ENCODE measurements at places on chromosomes 7 and 10. TPM values are rescaled to one million over a fixed set of nuclear protein-coding genes. Genes with fewer than 3 reads are reported as not detected.

Gene ZNF248
- 18.4 TPM for total RNA-seq

Gene DDC
- total RNA-seq, result 0.35 TPM

DNA sequence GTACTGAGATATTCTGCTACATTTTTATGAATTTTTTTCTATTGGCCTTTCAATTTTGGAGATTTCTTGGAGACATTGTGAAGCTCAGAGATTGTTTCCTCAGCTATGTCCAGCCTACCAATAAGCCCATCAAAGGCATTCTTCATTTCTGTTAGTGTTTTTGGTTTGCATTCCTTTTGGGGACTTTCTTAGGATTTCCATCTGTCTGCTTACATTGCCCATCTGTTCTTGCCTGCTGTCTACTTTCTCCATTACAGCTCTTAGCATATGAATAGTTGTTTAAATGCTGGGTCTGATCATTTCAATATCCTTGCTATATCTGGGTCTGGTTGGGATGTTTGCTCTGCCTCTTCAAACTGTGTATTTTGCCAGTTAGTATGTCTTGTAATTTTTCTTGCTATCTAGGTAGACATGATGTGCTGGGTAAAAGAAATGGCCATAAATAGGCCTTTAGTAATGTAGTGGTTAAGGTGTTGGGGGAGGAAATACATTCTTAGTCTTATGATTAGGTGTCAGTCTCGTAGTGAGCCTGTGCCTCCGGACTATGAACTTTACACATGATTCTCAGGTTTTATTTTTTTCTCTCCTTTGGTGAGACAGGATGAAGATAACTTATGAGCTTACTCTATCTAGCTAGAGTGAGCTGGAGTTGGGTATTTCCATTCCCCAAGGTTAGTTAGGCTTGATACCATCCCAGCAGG is 32.6 kb upstream of the NME8 start:
- no peak overlapping the region for H3K4me3 ChIP-seq
- no peak overlapping the region for H3K27ac ChIP-seq
- H3K36me3 ChIP-seq, result no peaks in the 10 kb centered on the region
- H3K4me1 ChIP-seq, result no peaks in the 10 kb centered on the region
- no peak for DNase-seq
- H3K27me3 ChIP-seq, result no peaks in the 10 kb centered on the region

GRCh38 chr7:134396031-134396430 is 62.9 kb downstream of the AKR1B1 start:
- no peaks in the 10 kb centered on the region for H3K36me3 ChIP-seq
- peaks cover 3% of the 10 kb centered on the region for H3K4me1 ChIP-seq
- no peak for DNase-seq
- no peak overlapping the region for H3K4me3 ChIP-seq
- no peaks in the 10 kb centered on the region for H3K27me3 ChIP-seq

DNA sequence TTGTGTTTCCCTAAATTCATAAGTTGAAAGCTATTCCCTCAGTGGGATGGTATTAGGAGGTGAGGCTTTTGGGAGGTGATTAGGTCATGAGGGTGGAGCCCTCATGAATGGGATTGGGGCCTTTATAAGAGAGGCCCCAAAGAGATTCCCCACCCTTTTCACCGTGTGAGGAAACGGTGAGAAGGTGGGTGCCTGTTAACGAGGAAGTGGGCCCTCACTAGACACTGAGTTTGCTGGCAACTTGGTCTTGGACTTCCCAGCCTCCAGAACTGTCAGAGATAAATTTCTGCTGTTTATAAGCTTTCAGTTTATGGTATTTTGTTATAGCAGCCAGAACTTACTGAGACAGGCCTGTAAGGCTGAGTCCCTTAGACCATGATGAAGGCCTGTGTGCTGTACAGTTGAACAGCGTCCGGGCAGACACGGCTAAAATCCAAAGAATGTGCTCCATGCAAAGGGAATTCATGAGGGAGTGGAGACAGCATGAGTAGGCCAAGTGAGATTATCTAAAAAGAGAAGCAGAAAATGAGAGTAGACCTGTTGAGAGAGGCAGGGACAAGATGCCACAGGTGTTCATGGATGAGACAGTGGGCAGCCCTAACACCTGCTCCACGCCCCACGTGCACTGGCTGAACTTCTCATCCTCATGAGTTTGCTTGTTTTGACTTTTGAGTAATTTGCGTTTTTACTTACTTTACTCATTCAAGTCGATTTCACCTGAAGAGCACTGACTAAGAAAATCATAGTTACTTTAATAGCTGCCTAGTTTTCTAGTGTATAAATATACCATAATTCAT is 66.9 kb upstream of the SFMBT2 start:
- H3K4me1 ChIP-seq, result peaks cover 1% of the 10 kb centered on the region
- H3K27ac ChIP-seq, result no peak overlapping the region
- no peak for DNase-seq
- no peaks in the 10 kb centered on the region for H3K36me3 ChIP-seq
- H3K27me3 ChIP-seq, result no peaks in the 10 kb centered on the region

Gene EFCAB10
- total RNA-seq, result not detected

Gene HOXA4
- 2.3 TPM for total RNA-seq

DNA sequence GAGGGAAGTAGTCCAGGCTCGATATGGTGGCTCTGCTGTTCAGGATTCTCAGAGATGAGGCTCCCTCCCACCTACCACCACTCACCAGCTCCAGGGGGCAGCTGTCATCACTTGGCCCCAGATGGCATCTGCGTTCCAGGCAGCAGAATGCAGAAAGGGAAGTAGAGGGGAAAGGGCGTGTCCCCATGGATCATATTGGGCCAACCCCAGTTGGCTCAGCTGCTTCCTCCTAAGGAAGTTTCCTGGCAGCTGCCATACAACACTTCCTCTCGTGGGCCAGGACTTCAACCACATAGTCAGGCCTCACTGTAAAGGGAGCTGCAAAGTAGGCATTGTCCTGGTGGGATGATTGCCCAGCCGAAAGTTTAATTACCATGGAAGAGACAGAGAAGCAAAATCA is 1.6 kb upstream of the TEX36 start:
- no peak overlapping the region for H3K27ac ChIP-seq
- no peak for DNase-seq
- no peaks in the 10 kb centered on the region for H3K36me3 ChIP-seq
- H3K27me3 ChIP-seq, result no peaks in the 10 kb centered on the region
